ENCODE measurements at places on chromosomes 2 and 18.

GRCh38 chr2:68368654-68369336 is 3.7 kb downstream of the PLEK start:
- no peak for DNase-seq

DNA sequence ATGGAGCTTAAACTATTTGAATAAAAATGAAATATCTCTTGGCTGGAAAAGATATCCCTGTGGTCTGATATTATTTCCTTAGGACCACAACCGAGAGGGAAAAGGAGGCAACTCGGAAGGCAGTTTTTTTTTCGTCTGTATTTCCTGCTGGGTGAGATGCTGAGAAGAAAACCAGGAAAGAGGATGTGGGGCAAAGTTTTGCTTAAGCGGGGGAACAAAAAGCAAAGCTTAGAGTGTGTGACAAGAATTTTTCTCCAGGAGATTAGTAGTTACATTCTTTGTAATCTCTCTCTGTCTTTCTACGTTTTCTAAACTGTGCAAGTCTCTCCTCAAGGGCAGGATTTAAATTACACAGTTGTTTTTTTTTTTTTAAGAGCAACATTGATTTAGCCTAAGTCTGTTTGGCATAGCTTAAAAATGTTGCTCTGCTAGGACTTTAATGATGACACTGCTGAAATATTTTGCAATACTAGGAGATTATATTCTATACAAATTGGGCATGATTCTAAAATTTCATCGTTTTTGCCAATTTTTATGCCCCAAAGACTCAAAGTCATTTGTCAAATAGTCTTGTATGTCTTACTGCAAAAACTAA is 258.5 kb downstream of the KCNS3 start:
- DNase-seq, result no peak

- DNase-seq, result no peak
These were observed 415.9 kb downstream of the GRB14 start for GRCh38 chr2:164205347-164205746.

DNA sequence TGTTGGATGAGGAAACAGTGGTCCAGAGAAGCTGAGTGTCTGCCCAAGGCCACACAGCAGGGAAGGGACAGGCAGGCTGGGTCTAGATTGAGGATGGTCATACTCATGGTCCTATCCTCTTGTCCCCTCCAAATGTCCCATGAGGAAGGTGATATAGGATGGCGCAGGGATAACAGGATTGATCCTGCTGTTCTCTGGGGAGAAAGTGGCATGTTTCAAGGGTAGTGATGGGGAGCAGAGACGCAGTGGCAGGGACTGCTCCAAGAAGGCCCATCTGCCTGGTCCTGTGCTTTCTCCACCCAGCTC is 24.6 kb downstream of the HS1BP3 start:
- DNase-seq, result no peak

DNA sequence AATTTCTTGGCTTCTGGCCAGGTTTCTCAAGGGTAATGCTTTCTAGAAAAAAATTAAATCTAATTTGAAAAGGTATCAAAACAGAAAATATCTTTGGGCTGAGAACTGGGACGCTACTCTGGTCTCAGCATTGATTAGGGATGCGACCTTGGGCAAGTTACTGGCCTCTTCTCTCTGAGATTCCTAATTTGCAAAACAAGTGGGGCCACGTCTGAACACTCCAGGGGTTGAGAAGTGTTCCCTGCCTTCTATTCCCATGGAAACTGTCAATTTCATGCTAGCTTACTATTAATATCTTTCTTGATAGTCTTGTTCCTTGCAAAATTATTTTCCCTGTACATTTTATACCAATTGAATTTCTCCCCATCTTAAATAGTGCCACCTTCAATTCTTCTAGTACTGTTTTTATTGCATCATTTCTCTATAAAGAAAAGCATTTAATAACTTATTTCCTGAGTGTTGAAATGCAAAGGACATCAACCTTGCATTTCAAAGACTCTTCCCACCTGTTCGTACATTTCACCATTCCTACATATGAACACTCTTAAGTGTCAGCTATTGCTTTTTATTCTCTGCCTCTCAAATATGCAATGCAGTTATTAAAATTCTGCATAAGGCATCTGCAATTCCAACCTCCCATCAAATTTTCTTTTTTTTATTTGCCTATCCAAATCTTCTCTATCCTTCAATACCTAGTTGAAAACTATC is 118.3 kb upstream of the DSEL start:
- no peak for DNase-seq

GRCh38 chr2:36466135-36466534 is 110.6 kb downstream of the CRIM1 start:
- no peak for DNase-seq

- no peak for DNase-seq
These were observed 3.2 kb upstream of the FAM98A start for GRCh38 chr2:33602201-33602830.

- no peak for DNase-seq
These were observed 46.7 kb downstream of the L3MBTL4 start for GRCh38 chr18:6368017-6368416.

GRCh38 chr2:83944191-83944590 is 514.9 kb downstream of the SUCLG1 start:
- no peak for DNase-seq

DNA sequence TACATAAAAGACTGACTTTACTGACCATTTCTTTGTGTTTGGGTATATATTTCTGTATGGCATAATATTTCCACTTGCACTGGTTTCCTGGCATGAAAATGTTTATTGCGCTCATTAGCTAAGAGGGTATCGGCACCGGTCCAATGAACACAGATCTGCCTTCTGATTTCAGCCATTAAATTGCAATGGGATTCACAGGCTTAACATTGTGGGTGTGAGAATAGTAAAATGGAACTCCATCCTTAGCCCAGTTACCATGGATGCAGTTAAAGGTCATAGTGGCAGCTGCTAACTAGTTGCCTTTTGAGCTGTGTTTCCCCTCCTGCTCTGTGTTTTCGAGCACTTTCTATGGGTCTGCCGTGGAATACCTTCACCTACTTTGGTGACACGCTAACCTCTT is 352.6 kb upstream of the POU3F3 start:
- no peak for DNase-seq

DNA sequence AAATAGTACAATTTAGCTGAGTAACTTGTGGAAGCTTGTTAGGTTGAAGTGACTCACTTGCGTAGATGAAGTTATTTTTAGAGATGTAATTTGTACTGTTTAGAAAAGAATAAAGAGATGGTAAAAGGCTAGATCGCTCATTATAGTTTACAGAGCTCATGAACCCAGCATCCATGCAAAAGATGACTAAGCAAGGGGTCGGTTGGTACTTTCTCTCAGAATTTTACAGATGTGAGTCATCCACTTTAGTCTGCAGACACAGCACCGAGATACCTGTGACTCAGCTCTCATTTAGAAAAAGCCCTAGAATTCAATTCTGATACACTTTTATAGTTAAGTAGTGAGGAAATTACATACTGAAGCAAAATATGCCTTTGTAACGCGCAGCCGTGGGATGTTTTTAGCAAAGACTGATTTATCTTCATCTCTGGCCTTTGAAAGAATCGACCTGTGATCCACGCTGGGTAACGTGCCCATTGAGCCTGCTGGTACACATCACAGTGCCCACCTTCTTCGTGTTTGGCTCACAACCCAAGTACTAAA is 116.5 kb upstream of the FOSL2 start:
- no peak for DNase-seq

DNA sequence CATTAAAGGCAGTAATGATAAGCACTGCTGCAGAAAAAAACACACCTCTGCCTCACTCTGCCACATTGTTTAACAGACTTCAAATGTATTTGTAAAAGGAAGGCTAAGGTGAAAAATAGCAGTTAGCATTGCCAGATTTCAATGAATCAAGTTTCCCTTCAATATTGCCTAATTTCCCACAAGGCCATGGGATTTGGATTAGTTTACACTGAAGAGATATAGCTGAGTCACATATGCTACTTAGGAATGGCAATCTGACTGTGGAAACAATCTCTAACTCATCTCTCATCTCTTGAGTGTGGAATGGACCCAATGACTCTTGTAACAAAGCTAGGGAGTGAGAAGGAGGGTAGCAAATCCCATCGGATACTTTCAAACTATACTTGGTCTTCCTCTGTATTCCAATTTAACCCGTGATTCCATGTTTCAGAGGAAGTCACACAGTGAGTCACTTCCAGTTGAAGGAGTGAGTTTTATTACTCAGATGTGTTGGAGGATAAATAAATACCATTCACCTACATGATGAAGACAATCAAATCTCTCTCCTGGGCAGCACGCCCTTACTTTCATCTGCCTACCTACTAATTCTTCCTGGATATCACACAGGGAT is 5.1 kb downstream of the B4GALT6 start:
- no peak for DNase-seq

DNA sequence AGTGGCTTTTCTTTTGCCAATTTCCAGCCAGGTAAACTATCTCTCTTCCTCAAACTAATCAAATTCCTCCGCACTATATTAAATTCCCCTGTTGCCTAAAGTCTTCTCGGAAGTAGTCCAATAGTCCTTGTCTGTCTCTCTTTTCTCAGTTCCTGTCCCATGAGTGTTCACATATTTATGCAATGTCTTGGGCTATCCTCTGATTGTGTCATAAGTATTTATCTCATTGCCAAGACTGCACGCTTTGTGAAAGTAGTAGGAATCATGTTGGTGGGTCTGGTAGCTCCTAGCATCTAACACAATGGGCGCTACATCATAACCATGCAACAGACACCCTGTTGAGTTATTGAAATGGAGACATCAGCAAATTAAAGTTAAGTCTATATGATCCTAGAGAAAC is 59.9 kb upstream of the POU3F3 start:
- DNase-seq, result no peak
